ENCODE measurements at places on chromosomes 7 and 10. TPM values are rescaled to one million over a fixed set of nuclear protein-coding genes. Genes with fewer than 3 reads are reported as not detected.

DNA sequence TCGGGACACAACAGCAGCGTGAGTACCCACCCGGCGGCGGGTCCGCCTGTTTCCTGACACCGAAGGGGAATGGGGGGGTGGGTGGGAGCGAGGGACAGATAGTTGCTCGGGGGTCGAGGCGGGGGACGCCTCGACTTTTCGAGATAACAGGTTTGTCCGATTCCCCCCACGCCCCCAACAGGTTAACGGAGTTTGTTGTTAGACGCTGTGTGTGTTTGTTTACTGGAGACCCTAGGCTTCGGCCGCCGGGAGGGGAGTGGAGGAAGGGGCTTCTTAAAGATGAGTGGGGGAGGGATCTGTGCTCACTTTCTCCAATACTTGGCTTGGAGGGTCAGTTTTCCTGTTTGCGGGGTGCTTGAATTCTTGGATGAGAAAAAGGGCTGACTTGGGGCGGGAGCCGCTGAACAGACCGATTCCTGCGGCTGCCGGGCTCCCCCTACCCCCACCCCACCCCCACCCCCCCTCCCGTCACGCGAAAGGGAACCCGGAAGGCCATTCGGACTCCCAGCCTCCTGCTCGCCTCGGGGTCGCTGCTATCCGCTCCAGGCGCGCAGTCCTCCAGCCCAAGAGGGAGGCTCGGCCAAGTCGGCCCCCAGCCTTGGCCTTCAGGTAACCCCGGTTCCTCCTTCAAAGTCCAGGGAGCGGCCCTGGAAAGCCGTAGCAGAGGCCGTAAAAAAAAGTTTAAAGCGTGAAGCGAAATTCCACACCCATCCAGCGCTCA is 1.0 kb downstream of the SORCS3 start:
- DNase-seq, result no peak

DNA sequence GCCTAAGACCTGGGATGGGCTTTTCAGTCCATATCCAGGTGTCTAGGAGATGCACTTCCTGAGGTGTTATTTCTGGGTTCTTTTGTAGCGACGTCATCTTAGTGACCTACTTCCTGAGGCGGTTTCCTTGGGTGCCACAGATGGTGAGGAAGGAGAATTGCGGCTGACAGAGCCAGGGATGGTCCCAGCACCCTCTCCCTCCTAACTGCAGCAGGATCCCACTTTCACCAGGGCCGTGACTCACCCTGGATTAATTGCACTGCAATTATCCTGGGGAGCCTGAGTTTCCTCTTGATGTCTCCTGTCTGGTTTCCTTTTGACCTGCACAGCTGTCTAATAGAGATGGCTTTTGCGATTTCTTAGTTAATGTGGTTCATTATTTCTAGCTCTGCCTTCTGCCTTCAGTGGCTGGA is 271.7 kb downstream of the TCF7L2 start:
- no peak for DNase-seq

DNA sequence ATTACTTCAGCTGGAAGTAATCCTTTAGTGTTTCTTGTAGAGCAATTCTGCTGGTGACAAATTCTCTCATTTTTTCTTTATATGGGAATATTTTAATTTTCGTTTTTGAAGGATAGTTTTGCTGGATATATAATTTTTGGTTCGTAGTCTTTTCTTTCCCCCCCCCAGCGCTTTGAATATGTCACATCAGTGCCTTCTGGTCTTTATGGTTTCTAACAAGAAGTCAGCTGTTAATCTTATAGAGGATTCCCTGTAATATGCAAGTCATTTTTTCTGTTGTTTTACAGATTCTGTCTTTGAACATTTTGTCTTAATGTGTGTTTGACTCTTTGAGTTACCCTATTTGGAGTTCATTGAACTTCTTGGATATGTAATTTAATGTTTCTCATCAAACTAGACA is 96.3 kb downstream of the SDK1 start:
- DNase-seq, result no peak

COL26A1 gene
- total RNA-seq, result not detected

DNA sequence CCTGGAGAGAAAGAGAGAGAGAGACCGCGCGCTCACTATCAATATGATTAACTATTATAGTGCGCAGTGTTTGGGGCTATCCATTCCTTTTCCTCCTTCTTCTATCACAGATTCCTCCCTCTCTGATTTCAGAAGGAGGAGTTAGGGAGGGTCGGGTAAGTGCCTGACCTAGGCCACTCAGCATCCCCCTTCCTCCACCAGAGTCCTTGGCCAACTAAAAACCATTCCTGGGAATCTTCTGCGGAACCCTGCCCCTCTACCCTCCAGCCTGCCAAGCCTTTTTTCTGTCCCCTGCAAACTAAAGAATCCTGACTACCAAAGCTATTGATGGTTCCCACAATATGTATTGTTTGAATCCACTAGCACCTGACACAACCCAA is 256.2 kb upstream of the NFE2L3 start:
- no peak for DNase-seq

DNA sequence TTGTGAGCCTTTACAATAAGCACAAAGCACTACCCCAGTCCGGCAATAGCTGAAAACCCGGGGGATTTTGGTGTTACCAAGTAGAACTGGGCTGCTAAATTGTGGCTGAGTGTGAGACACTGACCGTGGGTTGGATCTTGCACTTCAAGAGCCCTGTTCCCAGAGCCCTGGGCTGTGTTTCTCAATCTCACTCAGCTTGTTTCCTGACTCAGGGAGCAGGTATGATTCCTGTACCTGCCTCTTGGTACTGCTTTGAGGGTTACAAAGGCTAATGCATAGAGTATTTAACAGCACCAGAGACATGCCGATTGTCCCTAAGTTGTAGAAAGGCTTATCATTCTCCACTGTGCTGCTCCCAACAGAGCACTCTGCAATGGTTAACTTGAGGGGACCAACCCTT is 134.6 kb downstream of the TEX36 start:
- DNase-seq, result no peak

- no peak for DNase-seq
Observed at GRCh38 chr10:104732222-104732621, 91.1 kb downstream of the SORCS3 start.

ANKRD30A gene
- not detected for total RNA-seq

DNA sequence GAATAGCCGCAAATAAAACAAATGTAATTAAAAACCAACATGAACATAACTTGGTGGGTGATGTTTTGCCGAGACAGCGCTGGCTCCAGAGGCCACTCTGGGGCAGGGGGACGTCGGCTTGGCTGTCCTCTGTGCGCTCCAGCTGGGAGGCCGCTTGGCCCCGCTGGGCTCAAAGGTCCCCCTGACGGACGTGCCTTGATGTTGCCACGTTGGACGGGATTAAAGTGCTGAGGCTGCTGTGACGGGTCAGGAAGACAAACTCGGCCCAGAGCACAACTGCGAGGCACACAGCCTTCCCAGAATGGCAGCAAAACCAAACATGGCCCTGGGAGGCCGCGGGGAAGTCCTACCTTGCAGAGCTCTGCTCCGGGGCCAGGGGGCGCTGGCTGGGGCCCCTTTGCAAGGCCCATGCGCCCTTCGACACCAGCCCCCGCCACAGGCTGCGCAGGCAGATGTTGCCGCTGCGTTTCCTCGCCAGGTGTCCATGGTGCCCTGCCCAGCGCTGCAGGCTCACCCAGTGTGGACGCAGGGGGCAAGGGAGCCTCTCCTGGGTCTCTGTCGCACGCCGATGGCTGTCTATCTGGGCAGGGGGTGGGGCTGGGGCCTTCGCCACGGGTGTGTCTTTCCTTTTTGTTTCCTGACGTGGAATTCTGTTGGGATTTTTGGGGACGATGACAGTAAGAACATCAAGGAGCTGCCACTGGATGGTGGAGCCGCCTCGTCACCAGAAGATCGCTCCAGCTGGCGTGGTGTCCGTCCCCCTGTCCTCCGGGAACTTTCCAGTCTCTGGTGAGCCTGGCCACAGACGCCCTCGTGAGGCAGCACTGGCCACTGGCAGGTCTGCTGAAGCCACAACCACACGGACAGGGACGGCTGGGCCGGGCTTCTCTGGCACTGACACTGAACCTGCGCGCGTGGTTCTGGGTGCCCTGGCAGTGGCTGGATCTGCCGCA is 99.6 kb upstream of the DIP2C start:
- peak; percentile 27 for DNase-seq

GRCh38 chr7:29607259-29607658 is 43.6 kb downstream of the PRR15 start:
- DNase-seq, result no peak

- DNase-seq, result no peak
Observed at GRCh38 chr7:123746055-123746454, 2.7 kb downstream of the WASL start.

DNA sequence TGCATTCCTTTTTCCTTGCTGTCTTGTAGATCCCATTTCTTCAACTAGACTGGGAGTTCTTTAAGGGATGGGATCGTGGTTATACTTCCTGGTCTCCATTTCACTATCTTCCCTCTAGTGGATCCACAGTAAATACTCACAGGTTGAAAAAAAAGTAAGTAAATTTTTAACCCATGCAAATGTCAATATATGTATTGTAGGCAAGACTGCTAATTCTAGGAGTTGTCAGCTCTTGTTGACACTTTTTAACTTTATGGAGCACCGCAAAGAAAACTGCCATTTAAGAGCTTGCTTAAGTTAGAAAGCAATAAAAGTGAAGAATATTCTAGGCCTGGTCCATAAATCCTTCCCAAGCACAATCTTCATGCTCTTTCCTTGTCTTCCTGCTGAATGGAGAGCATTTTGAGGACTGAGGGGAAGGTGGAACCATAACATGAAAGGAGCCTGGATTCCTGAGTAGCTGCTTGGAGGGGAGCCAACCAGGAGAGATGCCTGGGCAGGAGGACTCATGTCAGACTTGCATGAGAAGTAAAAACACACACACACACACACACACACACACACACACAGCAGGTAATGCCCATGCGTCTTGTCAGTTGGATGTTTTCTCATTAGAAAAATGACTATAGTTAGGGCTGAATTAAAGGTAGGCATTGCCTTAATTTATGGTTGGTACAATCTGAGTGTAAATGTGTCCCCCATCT is 32.2 kb downstream of the VWA2 start:
- DNase-seq, result no peak

RBP4 gene
- total RNA-seq, result not detected

- no peak for DNase-seq
Observed at GRCh38 chr7:101174322-101174854, 5.7 kb downstream of the NAT16 start.

SNCG gene
- not detected for total RNA-seq

DNA sequence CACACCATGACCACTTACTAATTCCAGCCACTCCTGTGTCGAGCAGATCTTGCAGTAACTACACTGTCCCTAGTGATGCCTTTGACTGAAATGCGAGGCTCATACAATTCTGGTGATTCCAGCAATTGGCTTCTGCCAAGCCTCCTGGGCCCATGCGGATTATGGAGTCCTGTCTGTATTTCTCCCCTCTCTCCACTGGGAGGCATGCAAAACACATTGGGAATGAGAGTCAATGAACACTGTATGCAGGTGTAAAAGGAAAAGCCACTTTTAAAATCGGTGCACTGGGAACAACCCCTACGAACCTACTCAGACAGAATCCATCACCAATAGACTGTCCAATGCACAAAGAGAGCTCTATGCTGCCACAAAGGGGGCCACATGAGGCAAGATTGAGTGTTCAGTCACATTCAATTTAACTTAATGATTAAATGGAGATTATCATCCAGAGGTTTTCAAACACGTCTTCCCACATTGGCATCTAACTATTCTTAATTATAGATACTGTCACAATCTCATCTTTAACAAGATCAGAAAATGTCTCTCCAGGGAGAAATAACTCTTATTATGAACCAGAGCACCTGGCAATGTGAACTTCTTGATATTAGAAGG is 550.6 kb downstream of the GLRX3 start:
- DNase-seq, result no peak

- no peak for DNase-seq
Observed at GRCh38 chr10:128324058-128324827, 198.0 kb upstream of the MKI67 start.

DNA sequence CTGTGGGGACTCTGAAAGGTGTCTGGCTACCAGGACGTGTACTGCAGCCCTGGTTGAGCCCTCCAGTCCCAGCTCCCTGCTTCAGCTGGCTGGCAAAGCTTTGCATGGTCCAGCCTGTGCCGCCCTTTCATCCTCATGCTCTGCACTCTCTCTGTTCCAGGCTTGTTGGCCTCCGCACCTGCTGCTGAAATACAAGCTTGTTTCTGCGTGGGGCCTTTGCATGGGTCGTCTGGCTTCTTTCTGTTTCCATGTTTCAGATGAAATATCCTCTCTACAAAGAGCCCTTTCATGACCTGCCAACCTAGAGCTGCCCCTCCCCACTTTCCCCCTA is 45.9 kb downstream of the TSPAN15 start:
- DNase-seq, result no peak

BAMBI gene
- 1.7 TPM for total RNA-seq

NPFFR1 gene
- not detected for total RNA-seq

NCF1 gene
- total RNA-seq, result 0.92 TPM

GRCh38 chr7:4470246-4470645 is 211.8 kb upstream of the FOXK1 start:
- DNase-seq, result no peak

OPN1SW gene
- total RNA-seq, result not detected

- DNase-seq, result no peak
Observed at GRCh38 chr7:154484943-154485342, 432.7 kb downstream of the DPP6 start.

DNA sequence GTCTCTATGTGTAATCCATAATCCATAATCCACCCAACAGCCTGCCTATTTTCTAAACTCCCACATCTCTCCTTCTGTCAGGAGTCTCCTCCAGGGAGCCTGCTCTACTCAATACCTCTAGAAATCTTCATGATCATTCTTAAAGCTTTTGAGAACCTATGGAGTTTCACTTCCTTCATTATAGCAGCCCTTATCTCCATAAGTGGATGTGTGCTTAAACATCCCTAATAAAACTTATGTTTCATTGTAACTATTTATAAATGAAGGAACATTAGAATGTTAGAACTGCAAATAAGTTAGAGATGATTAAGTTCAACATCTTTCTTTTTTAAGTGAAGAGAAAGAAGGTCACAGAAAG is 8.5 kb downstream of the CPED1 start:
- DNase-seq, result no peak

DNA sequence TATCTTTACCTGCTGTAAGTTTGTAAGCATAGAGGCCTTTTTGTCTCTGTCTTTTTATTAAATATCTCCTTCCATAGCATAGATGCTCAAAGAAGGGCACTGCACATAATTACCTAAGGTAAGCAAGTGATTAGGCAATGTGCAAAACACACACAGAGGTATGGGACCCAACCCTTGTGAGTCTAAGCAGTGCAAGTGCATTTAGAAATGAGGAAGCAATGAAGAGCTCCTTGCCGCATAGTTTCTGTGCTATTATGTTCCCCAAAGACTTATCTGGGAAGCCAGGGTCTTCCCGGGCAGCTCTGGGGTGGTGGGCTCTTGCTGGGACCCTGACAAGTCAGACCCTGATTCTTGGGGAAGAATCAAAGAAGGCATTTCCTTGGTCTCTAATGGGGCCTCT is 13.5 kb upstream of the MGAM2 start:
- no peak for DNase-seq

- peak; percentile 56 for DNase-seq
Observed at GRCh38 chr10:33139181-33139646, 181.2 kb upstream of the ITGB1 start.

- DNase-seq, result no peak
Observed at GRCh38 chr7:133077394-133077793, 4.5 kb downstream of the CHCHD3 start.

ZNF467 gene
- total RNA-seq, result not detected

NME8 gene
- total RNA-seq, result not detected

GRCh38 chr7:33446551-33446950 is 317.2 kb downstream of the BBS9 start:
- no peak for DNase-seq
